ENCODE measurements at places on chromosomes 6 and 20.
A peak's percentile ranks its signal among the peaks of the same experiment; 100 is the strongest.

DNA sequence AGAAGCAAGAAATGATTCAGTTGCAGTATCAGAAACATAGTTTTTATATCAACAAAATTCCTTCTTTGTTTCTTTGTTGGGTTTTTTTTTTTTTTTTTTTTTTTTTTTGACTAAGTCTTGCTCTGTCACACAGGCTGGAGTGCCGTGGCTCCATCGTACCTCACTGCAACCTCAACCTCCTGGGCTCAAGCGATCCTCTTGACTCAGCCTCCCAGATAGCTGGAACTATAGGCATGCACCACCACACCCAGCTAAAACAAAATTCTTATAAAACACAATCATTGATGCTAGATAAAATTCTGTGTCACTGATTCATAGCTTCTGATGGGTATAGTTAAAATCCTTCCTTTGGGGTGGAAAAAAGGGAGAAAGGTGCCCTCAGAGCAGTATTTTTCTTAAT is 110.3 kb upstream of the TNFAIP3 start:
- DNase-seq: no peak

- no peak for DNase-seq
Measured at GRCh38 chr6:9522101-9522500, 892.8 kb downstream of the TFAP2A start.

DNA sequence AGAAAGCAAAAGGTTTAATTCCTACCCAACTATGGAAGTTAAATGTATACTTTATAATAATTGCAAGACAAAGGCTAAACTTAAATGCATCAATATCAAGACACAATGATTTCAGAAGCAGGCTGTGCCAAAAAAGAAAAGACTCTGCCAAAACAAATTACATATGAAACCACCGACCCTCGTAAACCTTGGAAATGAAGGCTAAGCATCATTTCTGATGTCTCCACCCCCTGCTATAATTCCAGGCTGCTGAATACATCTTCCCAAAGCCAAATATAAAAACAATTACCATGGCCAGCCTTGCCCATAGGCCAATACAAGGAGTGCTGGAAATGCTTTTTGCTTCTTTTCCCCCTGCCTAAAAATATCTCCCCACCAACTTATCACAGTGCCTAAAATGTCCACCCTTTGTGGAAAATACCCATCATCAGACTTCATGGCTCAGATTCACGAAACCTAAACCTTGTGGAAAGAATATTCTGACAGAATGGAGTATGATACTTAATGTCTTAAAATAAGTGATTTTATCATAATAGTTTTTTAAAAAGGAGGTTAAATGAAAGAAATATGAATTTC is 37.4 kb downstream of the RCAN2 start:
- DNase-seq: peak; percentile 76

- DNase-seq: no peak
Measured at GRCh38 chr6:14729129-14729871, 516.6 kb upstream of the JARID2 start.

DNA sequence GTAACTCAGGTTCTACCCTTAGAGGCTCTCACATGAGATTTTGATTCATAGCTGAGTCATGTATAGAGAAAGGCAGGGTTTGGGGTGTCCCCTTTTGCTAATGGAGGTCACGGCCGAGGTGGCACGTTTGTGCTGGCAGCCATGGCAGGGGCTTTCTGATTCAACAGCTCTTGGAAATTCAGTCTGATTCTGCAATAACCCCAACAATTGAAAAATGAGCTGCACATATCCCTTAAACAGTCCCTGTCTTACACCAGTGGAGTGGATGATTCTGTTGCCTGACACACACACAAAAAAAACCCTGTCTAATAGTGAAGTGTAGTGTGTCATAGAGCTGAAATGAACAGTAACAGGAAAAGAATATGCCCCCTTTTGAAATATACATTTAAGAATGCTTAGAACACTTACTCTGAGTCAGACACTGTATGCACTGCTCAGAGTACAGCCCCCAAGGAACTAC is 40.4 kb upstream of the ARG1 start:
- DNase-seq: no peak

DNA sequence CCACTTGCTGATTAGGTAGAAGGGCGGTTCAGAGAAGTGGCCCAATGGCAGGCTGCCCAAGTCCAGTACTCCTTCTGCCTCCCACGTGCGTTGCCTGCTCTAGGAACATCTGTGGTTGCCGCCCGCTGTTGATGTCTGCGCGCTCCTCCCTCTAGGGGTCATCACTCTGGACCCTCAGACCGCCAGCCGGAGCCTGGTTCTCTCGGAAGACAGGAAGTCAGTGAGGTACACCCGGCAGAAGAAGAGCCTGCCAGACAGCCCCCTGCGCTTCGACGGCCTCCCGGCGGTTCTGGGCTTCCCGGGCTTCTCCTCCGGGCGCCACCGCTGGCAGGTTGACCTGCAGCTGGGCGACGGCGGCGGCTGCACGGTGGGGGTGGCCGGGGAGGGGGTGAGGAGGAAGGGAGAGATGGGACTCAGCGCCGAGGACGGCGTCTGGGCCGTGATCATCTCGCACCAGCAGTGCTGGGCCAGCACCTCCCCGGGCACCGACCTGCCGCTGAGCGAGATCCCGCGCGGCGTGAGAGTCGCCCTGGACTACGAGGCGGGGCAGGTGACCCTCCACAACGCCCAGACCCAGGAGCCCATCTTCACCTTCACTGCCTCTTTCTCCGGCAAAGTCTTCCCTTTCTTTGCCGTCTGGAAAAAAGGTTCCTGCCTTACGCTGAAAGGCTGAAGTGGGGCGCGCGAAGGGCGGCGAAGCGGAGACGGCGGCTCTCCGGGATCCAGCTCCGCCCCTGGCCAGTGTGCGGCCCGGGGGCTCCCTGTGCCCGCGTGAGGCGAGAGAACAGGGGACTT is 8.5 kb downstream of the TRIM15 start:
- no peak for DNase-seq

GRCh38 chr20:38260025-38260377 is 534 bp downstream of the KIAA1755 start:
- no peak for DNase-seq

DNA sequence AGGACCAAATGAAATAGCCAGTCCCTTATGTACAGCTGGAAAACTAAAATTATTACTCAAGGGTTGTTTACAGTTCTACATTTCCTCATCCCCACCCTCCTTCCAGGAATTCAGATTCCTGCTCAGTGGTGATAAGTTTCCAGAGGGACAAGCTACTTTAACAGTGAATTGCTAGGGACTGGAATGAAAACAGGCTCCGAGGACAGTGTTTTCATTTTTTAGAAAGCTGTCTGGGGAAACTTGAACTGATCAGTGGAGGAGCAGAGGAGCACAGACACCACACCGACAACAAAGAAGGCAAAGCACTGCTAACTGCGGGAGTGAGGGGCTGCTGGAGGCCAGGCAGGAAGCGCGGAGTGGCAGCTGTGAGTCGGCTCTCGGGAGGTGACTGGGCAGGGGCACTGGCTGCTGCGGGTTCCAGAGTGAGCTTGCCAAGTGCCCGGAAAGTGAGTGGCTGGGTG is 322.2 kb downstream of the ESR1 start:
- DNase-seq: no peak

- no peak for DNase-seq
Measured at GRCh38 chr20:40744072-40744817, 55.2 kb upstream of the MAFB start.

GRCh38 chr6:156419594-156419993 is 357.6 kb upstream of the ARID1B start:
- DNase-seq: no peak

DNA sequence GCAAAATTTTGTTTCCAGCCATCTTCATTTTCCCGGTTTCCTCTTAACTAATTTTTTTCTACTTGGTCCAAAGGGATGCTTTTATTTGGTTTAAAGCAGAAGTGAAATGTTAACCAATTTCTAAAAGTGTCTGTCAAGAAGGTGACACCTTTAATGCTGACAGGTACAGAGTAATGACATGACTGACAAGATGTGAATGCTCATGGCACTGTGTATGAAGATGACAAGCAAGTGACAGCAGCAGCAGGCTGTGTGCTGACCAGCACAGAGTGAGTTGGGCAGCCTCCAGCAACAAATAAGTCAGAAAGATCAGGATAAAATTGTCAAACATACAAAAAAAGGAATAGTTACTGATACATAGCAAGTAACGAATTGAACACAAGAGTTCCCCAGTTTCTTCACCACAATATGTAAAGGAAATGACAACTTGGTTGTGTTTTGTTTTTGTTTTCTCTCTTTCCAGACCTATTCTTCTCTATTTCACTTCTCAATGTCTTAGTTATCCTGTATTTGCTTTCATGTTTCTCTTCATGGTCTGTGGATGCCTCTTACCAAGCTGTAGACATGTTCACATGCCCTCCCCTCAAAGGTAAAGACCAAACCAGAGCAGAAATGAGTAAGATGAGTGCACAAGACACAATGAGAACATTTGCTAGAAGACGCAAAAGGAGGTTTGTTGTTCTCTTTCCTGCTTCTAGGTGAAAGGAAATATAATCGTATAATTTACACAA is 174.9 kb downstream of the FRK start:
- DNase-seq: no peak

DNA sequence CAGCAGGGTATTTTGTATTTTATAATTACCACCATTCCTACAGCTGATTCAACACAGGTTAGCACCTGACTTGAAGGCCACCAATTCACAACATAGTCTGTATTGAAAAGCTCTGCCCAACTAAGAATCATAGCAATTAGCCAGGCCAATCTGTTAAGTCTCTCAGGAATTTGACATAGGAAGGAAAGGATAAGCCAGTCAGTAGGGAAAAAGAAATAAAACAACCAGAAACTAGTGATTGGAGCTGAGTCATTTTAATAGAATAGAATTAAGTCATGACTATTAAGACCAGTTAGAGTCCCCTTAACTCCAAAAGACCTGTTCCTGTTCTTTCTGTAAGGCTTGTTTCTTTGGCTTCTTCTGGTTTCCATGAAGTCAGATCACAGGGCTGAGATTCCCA is 8.1 kb downstream of the RANBP9 start:
- no peak for DNase-seq
